ENCODE measurements at places on chromosomes 1 and 21.

GRCh38 chr21:42554251-42554961, 40.8 kb downstream of the SLC37A1 start:
- DNase-seq = no peak

GRCh38 chr1:206143537-206144172, 26.5 kb upstream of the AVPR1B start:
- no peak for DNase-seq

GRCh38 chr1:31476891-31477846, 64.2 kb downstream of the SERINC2 start:
- no peak for DNase-seq

DNA sequence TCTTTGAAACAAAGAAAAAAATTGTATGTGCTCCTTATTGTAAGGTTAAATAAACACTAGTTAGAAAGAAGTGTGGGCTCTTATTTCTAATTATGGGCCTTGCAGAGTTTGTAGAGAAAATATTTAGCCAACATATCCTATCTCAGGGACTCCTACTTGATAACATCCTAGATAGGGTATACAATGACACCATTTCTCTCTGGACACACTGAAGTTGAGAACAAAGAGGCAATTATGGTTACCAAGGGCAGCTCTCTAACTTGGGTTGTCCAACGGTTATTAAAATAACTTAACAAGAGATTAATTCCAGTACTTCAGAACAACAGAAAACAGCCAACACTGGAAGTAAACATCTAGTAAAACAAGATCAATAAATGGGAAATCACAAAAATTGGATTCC, 69.0 kb upstream of the ZC3H11B start:
- no peak for DNase-seq

- DNase-seq = no peak
Measured at GRCh38 chr1:172269644-172270043, 150.8 kb upstream of the C1orf105 start.
